ENCODE measurements at places on chromosomes 12 and 14. TPM values are rescaled to one million over a fixed set of nuclear protein-coding genes. Genes with fewer than 3 reads are reported as not detected.

DNA sequence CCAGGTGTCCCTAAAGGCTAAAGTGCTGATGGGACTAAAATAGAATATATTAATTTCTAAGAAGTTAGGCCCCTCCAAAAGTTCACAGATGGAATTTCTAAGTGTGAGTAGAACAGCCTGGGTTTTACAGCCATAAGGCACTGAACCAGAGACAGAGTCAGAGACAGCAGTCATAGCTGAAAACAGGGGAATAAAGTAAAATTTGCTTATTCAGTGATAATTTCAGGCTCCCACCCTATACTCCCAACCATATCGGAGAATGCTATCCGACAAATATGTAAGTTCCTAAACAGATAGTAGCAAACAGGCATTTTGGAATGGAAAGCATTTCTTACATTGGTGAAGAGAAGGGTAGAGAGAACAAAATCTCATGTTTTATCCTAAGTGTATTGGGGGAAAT is 45.3 kb downstream of the NAA25 start:
- no peak for DNase-seq

- DNase-seq: no peak
Observed at GRCh38 chr14:84657911-84658310, 872.0 kb upstream of the FLRT2 start.

GRCh38 chr14:103545915-103546651 is 16.4 kb downstream of the BAG5 start:
- DNase-seq: no peak

- no peak for DNase-seq
Observed at GRCh38 chr14:85762526-85762925, 232.6 kb downstream of the FLRT2 start.

DNA sequence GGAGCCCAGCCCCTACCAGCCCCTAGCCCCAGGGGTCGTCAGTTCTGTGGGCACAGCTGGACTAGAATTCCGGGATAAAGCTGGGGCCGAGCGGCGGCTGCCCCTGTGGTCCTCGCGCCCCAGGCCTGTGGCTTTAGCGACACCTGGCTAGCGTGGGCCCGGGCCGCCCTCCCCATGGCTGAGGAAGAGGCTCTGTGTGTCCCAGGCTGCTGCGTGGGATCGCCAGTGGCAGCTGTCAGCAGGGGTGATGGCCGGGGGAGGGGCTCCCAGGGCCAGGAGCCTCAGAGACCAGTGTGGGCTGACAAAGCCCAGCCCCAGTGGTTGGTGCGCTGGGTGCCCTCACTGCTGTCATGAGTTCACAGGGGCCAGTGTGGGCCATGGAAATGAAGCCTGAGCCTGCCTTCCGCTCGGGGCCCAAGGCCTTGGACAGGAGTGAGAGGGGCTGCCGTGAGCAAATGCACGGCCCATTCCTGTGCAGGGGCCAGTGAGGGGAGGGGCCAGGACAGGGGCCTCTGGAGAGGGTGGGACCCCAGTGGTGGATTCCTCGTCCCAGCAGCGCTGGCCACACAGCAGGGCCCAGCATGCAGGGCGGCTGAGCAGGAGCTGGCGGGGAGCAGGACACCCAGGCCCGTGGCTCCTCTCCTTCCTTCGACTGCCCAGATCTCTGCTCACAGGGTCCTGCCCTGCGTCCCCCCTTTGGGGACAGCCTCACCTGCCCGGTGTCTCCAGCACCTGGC is 11.4 kb downstream of the FBRSL1 start:
- no peak for DNase-seq

Gene DIO3
- polyA plus RNA-seq: 14.1 TPM

Gene NKX2-8
- not detected for polyA plus RNA-seq

Gene KRT73
- polyA plus RNA-seq: not detected

Measured in urinary bladder (tissue), 4 donors.